ENCODE measurements at places on chromosomes 4 and X.
A peak's percentile ranks its signal among the peaks of the same experiment; 100 is the strongest.

GRCh38 chrX:106874075-106874474, 29.1 kb downstream of the RIPPLY1 start:
- DNase-seq = no peak

DNA sequence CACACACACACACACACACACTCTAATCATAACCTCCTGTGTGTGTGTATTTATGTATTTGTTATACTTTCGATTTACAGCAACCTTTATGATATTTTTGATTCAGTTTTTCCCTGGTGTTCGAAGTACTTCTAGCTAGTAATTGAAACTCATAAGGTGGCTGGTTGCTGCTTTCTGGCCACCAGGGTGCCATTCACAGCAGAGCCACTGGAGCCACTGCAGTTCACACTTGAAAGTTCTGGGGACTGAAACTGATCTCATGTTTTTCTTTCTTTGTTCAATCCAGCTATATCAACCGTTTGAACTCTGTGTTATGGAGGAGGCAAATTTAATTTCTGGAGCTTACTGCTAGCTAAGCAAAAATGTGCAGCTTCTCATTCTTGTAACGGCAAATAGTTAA, 419.4 kb downstream of the ADGRL3 start:
- no peak for DNase-seq

DNA sequence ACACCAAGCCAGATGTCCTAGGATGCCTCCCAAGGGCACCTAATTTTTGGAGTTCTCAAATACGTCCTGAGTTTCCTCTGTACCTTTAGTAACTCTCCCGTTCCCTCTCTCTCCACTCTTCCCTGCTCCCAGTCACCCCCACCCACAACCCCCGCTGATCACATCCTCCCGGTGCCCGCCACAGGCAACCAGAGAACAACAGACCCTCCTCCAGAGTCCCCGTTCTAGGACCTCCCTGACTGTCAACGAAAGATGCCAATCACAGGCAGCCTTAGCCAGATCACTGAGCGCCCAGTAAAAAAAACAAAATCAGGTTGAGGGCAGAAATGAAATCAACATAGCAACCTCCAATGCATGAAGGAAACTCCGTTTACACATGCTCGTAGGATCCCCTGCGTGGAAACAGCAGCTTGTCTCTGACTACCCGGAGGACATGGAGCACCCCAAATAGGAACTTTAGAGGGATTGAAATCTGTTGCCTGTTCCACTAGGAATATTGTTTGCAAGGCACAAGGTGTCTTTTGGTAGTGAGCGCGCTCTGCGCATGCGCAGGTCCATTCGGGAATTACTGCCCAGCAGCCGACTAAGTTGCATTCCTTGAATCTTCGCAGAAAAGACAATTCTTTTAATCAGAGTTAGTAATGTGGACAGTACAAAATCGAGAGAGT, at the start of gene GABRB1:
GABRB1 (plus strand) TSS at position 557 of the 668 bp plus-strand sequence.
- peak; percentile 22 for DNase-seq

GRCh38 chr4:24265989-24266388, 318.4 kb downstream of the DHX15 start:
- DNase-seq = no peak

GRCh38 chrX:141375011-141375760, 132.9 kb upstream of the SPANXC start:
- peak; percentile 1 for DNase-seq

DNA sequence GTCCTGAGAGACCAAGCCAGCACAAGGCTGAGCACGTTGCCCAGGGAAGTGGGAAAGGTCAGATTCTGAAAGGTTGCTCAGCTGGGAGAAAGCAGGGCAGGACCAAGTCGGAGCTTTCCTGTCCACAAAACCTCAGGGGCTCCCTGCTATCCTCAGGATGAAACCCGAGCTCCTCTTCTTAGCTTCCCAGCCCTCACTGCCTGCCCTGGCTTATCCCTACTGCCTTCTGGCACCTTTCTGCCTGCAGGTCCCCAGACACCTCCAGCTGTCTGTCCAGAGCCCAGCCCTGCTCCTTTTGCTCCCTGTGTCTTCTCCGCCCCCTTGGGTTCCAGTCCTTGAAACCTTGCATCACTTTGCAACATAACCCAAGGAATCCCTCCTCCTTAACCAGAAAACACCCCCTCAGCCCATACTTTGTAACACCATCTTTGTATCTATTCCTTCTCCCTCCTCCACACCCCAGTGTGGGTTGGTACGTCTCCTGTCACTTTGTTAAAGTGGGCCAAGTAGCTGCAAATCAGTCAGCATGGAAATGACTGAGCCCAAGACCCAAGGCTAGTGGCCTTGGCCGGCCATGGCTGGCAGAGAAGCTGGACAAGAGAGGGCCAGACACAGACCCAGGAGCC, 20.0 kb upstream of the PRRG3 start:
- DNase-seq = no peak

DNA sequence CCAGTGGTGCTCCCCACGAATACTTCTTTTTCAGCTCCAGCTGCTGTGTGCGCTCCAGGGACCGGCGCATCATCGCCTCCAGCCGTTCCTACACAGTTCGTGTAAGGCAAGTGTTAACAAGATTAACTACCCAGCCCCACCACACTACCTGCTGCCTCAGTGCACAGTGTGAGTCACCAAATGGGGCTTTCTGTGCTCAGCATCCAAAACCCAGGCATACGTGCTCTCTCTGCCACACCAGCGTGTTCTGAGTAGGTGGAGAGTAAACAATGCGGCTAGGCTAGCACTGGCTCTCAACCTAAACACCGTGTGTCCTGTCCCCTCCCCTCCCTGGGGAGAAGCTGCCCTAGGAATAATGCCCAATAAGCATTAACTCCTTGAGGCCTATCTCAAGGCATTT, 60.0 kb downstream of the MAP7D2 start:
- no peak for DNase-seq

- DNase-seq = no peak
These were observed 200.3 kb upstream of the NHS start for GRCh38 chrX:17174671-17175070.

GRCh38 chrX:148610328-148610698, 109.9 kb downstream of the AFF2 start:
- no peak for DNase-seq

DNA sequence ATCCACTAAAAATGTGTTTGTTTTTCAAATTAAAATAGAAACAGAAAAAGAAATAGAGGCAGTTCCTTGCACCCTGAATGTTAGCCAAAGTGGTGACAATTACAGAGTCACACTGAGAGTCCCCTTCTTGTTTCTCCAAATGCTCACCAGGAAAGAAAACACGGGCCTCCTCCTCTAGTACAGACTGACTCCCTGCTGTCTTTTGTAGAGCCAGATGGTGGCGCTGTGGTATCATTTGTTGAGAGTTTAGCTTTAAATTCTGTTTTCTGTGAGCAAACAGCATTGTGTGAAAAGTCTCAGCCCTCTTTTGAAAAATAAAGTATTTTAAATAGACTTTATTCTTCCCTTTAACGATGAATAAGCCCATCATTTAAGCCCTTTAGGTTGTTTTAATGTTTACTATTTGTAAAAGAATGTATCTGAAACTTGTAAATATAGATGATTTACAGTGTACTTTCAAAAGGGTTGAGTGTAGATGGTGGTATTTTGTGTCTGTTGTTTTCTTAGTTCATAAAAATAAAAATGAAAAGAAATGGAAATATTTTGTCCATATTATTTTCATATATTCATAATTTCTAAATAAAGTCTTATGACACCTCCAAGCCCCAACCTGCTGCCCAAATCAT, 36.9 kb upstream of the ATOH1 start:
- DNase-seq = peak; percentile 8

DNA sequence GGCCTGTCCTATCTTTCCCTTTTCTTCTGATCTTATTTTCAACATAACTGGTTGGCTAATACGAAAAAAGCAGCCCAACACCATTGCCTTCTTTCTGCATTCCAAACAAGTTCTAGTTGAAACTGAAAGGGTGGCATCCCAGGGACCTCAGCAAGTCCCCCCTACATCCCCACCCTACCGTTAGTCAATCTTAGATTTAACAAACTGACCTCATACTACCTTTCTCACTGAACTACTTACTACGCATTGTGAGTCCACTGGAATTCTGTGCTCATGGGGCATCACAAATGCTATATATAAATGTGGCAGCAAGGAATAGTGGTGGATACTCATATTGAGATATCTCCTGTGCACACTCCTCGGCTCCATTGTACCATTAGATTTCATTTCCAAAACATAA, 33.1 kb upstream of the FGF5 start:
- DNase-seq = no peak

GRCh38 chr4:159227378-159227777, 124.5 kb downstream of the RAPGEF2 start:
- DNase-seq = no peak

- DNase-seq = no peak
These were observed 330.5 kb downstream of the HNRNPD start for GRCh38 chr4:82043081-82043808.

DNA sequence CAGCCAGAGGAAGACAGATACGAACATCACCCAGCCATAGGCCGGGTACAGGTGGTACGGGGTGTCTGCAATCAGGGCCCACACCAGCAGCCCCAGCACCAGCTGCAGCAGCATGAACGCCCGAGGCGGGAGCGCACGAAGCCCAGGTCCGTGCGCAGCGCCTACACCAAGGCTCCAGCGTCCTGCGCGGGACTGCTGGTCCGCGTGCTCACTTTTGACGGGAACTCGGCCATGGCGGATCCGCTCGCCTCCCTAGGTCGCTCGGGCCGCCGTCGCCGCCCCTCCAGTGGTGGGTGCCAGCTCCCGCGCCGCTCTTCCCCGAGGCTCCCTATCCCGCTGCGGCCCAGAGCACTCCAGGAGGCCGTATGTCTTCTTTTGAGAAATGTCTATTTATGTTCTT, 181.2 kb upstream of the DIPK2B start:
- DNase-seq = no peak

GRCh38 chr4:164799410-164799809, 45.5 kb downstream of the SMIM31 start:
- DNase-seq = no peak

GRCh38 chr4:46370531-46370930, 19.4 kb downstream of the GABRA2 start:
- no peak for DNase-seq

DNA sequence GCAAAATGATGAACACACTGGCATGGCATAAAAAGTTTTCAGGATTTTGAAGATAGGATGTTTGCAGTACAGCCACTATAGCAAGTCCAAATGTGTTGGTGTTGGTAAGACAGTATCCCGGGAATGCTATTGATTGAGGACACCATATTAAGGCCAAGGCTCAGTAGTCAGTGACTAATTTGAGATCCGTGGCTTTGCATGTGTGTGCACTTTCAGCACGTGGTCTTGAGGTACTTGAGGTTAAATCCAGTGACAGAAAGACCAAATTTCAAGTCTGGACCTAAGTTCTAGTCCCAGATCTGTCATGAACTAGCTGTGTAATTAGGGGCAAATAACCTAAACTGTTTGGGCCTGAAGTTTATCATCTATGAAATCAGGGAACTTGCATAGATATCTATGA, 76.5 kb upstream of the ETNPPL start:
- no peak for DNase-seq

- DNase-seq = peak; percentile 74
These were observed 111.2 kb downstream of the ELOVL6 start for GRCh38 chr4:110087070-110087708.

- no peak for DNase-seq
These were observed 214.5 kb downstream of the KCNIP4 start for GRCh38 chr4:21733894-21734630.

DNA sequence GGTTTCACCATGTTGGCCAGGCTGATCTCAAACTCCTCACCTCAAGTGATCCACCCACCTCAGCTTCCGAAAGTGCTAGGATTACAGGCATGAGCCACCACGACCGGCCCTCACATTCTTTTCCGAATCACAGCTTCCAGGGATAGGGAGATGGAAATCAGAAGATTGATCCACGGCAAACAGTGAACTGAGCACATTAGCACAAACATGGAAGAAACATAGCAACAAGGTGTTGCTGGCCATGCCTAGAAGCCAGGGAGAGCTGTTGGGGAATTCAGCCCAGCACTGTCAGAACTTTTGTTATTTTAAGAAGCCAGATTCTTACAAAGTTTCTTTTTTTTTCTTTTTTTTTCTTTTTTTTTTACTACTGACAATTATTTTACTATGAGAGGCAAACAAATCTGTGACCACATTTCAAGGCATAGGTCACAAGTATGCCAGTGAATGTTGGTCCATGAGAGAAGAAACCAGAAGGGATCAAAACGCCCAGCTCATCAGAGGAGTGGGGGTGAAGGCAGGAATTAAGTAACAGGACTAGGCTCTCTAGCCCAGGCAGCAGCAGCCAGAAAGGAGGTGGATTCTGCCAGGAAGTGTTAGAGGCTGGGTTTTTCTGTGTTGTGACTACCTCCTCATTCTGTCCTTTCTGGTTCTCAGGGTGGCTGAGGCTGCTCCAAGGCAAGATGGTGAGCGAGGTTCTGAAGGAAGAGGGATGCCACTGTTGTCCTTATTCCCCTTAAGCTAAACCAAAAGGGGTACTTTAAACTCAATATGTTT, 44.1 kb downstream of the TEC start:
- no peak for DNase-seq

- no peak for DNase-seq
These were observed 230.0 kb downstream of the SPANXN3 start for GRCh38 chrX:143287236-143287635.

- no peak for DNase-seq
These were observed 44.9 kb downstream of the MMRN1 start for GRCh38 chr4:89939546-89939945.

GRCh38 chrX:119887721-119888425, 7.8 kb upstream of the AKAP14 start:
- peak; percentile 28 for DNase-seq

Measured in fibroblast of the conjunctiva (primary cell).